ENCODE measurements at places on chromosomes 11 and 22.

DNA sequence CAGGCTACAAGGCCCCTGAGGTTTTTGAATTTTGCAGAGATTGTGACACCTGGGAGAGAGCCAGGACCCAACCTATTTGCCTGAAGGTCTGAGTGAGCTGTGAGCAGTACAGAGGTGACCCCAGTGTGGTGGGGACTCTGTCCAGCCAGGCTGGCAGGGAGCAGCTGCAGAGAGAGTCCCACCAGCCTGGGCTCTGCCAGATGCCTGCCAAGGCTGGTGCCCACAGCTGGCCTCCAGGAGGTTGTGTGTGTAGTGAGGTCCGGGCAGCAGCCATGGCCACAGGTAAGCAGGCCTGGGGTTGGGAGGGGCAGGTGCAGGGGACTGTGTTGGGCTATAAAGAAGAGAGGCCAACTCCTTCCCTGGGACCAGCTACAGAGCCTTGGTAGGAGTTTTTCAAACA, 144.8 kb downstream of the CRYBB2 start:
- DNase-seq: no peak

DNA sequence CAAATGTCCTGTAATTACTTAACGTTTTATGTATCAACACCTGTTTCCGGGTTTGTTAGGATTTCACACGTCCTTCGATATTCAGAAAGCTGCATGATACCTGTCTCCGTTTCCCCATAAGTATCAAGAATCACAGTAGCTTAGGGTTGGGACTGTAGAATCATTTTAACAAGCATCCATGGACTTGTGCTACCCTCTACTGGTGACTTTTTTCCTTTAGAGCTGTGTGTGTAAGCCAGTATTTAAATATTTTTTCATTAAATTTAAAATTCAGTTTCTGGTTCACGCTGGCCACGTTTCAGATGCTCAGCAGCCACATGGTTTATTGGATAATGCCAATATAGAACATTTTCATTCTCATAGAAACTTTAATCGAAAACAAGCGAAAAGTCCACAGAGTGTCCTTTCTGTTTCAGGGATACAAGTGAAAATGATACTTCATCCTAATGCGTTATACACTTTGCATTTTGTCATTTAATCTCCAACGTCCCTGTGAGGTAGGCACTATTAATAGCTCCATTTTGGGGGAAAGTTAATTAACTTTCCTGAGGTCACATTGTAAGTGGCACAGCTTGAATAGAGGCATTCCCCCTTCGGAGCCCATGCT, 61.5 kb upstream of the SLC25A18 start:
- DNase-seq: peak; percentile 75

GRCh38 chr11:17371614-17372013, 16.8 kb downstream of the KCNJ11 start:
- DNase-seq: peak; percentile 62

GRCh38 chr22:45905924-45906865, 70.8 kb downstream of the WNT7B start:
- peak; percentile 11 for DNase-seq
